ENCODE measurements at places on chromosomes 16 and 17.

DNA sequence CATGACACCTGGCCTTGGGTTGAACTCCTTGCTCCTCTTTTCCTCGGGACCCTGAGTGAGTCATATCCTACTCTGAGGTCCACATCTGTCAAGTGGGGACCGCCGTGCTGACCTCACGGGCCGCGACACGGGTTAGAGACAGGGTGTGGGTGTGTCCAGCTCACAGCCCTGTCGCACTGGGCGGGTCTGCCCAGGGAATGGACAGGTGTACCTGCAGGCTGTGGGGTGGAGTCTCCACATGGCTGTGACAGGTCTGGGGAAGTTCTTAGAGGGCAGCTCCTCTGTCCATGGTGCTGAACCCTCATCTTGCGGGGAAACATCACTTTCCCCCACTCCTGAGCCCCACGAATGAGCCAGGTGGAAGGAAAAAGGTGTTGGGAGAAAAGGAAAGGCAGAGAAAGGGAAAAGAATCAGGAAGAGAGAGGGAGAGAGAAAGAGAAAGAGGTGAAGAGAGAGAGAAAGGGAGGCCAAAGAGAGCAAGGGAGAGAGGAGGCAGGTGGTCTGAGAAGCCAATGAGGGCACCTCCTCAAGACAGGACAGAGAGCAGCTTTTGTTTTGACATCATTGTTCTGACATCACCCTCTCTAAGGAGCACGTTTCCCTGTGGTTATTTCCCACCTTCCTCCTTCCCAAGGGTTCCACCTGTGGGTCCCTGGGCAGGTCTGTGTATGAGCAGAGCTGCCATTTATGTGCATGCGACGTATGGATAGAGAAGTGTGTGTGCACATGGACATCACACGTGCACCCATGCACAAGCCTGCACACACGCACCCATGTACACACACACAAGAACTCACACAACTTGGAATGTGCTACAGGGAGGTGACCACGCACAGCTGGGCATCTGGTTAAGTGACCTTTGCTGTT, 32.6 kb upstream of the CBFA2T3 start:
- peak; percentile 43 for DNase-seq

- no peak for DNase-seq
These were observed 36.1 kb downstream of the HIC1 start for GRCh38 chr17:2090804-2091534.

DNA sequence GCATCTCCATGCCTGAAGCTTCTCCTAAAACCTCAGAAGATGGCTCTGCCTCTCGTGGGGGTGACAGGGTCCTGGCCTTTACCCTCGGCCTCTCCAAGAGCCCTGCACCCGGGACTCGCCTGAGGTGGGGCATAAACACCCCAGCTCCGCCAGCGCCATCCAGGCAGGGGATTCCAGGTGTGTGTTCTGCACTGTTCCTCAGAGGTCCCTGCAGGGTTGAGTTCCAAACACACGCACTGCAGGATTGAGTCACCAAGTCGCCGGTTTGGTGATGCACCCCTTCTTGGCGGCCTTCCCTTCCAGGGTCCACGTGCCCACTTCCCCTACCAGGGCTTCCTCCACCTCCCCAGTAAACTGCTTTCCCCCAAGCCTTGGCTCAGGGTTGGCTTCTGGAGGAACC, 40.0 kb upstream of the RBFOX3 start:
- no peak for DNase-seq

GRCh38 chr17:80313160-80313829, 52.6 kb downstream of the RNF213 start:
- no peak for DNase-seq

DNA sequence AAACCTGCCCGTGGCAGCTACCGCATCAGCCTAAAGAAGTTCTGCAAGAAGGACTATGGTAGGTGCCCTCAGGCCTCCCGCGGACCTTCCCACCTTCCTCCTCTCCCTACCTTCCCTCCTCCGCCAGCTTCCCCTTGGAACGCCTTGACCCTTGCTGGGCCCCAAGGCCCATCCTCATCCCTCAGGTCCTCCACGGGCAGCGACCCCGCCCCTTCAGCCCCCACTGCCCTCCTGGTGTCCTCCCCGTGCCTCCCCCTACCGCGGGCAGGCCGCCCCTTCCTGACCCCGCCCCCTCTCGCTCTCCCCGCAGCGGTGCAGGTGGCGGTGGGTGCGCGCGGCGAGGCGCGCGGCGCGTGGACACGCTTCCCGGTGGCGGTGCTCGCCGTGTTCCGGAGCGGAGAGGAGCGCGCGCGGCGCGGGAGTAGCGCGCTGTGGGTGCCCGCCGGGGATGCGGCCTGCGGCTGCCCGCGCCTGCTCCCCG, 1.4 kb upstream of the TBC1D24 start:
- DNase-seq = no peak

DNA sequence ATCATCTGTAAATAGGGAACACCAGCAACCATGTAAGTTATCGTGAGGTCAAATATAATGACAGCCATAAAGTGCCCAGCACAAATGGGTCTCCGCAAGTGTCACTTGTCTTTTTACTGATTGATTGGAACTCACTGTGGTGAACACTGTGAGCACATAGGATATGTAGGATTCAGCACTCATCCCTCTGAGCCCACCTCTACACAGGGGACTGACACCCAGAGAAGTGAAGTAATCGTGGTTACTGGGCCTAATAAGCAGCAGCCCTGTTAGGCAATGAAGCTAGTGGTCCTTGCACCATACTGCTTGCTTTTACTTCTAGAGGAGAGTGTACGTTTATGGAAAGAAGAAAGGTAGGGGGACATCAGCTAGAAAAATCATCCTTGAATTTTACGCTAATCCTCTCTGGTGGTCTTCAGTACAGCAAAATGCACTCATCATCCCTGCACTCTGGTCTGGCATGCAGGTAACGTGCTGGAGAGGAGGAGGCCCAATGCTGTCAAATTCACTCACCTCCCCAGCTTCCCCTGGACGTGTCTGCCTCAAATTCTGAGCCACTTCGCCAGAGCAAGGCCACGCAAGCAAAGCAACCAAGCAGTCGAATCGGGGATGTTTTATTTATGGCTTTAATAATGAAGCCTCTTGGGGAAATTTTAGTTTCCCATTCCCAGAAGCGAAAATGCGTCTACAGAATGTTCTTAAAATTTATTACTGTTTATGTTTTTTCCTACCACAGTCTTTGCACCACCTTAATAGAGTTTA, 74.7 kb downstream of the YPEL2 start:
- DNase-seq = no peak

- DNase-seq = no peak
These were observed 34.0 kb downstream of the OR1D5 start for GRCh38 chr17:3029213-3029913.

GRCh38 chr16:19808061-19808641, 76.5 kb downstream of the GPRC5B start:
- no peak for DNase-seq

- DNase-seq = no peak
These were observed 11.5 kb upstream of the C17orf113 start for GRCh38 chr17:42061646-42062487.

GRCh38 chr16:70579648-70580630, 56.3 kb downstream of the SF3B3 start:
- DNase-seq = no peak

DNA sequence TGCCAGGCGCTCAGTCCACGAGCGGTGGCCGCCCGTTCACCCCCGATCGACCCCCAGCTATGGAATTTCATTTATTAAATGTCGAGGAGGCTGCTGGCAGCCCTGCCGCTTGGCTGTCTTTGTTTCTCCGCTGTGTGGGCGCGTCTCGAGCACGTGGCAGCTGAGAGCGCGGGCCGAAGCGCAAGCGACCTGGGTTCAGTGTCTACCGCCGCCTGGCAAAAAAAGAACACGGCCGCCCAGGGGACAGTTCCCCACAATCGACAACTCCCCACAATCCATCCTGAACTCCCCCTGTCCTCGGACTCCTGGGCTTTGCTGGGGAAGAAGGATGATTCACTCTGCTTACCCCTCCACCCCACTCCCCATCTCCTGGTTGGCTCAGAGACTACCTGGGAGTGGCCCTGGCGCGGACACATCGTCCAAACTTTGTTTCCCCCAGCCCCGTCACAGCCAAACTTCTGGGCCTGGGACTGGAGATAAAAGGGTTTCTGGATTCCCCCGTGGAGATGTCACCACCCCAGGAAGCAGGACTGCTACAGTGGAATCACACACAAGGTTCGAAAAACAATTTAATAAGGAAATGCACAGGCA, 1.7 kb upstream of the ANKRD13B start:
- no peak for DNase-seq

- DNase-seq = no peak
These were observed 297.1 kb upstream of the MAF start for GRCh38 chr16:79897453-79898146.
